GDM1 (cell line): ENCODE measurements at places on chromosomes 1 and 21.

DNA sequence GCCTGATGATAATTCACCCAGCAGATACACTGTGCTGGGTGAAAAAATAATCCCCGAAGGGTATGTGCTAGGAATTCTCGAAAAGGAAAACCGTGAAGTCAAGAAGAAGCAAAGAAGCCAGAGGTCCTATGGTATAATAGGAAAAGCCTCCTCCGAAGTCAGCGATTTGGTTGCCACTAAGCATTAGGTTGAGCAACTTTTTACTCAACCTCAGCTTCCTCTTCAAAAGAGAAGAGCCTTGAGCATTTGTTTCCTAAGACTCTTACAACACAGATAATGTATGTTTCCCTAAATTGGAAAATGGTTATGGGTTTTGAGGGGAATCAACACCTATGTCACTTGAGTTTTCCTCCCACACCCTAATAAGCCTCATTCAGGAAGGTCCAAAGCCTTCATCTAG lies 21.3 kb upstream of the MNDA start:
- DNase-seq: peak; percentile 24

DNA sequence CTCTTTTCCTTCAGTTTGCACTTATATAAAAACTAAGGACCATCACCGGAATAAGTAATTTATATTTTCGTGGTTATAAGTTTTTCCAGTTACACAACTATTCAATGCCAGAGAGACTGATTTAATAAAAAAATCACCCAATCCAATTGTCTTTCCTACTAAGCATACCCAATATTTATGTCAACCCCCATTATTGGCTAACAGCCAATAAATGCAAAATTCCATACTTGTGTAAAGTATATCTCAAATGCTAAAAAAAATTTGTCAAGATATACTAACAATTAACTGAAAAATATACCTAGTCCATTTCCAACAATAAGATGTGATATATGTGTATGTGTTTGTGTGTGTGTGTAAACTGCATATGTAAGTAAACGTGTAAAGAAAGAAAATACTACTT lies 117.4 kb downstream of the AGBL4 start:
- DNase-seq: no peak

- DNase-seq: no peak
Measured at GRCh38 chr1:223716302-223716862, 4.0 kb downstream of the CAPN2 start.

GRCh38 chr21:44005593-44005992 lies 6.5 kb upstream of the TRAPPC10 start:
- DNase-seq: no peak

GRCh38 chr1:156796340-156797097 lies 20.1 kb downstream of the SH2D2A start:
- no peak for DNase-seq

- no peak for DNase-seq
Measured at GRCh38 chr21:41744028-41744930, 22.6 kb downstream of the RIPK4 start.

GRCh38 chr1:203649551-203649998 lies 22.9 kb downstream of the ATP2B4 start:
- no peak for DNase-seq

DNA sequence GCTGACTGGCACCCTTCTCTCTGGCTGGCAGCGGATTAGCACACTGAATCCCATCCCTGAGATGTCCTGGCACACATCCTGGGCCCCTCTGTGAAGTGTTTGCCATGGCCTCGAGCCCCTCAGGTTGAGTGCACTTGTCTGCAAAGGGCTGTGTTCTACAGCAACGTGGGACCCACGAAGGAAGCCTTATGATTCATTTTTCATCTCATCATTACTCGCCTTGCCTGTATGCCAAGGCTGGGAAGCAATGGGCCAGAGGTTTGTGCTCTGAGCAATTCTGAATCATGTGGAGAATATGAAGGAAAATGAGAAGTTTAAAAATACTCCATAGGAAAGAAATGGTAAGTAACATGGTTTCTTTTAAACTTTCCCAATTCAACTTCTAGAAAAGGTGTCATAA lies 124.8 kb upstream of the LMO4 start:
- no peak for DNase-seq

DNA sequence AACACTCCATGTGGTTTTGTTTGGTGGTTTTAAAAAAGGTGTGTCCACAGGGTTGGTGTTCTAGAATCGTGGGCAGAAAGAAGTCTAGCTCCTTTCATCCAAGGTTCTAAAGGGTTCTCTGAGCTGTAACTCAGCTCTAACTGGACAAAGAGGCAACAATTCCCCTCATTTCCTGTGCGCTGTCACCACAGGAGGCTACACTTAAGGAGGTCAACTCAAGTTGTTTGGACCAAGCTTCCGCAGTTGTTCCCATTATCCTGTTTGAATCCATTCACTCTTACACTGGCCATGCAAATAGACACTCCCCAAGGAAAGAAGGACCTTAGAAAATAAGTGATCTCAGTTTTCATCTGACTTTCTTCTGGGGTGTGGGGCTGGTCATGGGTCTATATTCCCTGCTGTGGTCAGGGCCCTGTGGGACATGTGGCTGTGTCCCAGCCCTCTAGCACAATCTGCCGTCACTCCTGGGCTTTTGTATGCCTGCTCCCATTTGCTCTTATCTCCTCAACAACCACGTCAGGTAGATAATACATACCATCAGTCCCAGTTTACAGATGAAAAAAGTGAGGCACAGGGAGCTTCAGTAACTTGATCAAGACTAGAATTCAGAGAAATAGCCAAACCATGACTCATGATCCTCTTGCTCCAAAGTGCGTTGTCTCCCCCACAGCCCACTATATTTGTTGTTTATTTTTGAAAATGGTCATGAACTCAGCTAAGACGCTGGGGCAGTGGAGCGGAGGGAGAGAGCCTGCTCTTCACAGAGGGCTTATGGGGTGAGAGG lies 103.6 kb downstream of the RHOU start:
- no peak for DNase-seq

DNA sequence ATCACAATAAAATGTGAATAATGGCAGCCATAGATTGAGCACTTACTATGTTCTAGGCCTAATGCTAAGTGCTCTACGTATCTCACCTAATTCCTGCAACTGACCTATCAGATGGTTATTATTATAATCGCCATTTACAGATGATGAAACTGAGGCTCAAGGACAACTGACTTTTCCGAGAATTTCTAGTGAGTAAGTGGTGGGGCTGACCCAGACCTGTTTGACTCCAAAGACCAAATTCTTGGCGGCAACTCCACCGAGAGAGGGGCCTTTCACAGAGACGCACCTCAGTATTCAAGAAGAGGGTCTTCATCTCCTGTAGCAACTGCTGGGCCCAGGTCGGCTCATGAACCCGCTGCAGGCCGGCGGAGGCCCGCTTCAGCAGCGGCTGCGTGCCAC lies 573 bp downstream of the TMEM234 start:
- no peak for DNase-seq

GRCh38 chr1:24266998-24267397 lies 52.2 kb upstream of the GRHL3 start:
- no peak for DNase-seq

DNA sequence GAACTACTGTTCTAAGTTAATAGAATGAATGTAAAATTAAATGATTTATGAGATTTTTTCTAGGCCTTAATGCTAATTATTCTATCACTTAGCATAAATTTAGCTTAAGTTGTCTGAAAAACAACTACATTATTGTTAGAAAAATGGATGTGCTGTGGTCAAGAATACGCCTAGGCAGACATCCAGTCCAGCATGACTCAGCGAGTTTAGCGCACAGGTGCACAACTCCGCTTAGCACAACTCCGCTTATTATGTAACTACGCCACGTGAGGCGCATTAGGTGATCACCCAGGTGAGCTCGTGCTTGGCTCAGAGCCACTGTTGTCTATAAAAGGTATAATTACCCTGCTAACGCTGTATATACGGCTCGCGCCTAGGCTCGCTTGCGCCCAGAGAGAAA lies 1043.6 kb upstream of the ADGRL4 start:
- DNase-seq: no peak

DNA sequence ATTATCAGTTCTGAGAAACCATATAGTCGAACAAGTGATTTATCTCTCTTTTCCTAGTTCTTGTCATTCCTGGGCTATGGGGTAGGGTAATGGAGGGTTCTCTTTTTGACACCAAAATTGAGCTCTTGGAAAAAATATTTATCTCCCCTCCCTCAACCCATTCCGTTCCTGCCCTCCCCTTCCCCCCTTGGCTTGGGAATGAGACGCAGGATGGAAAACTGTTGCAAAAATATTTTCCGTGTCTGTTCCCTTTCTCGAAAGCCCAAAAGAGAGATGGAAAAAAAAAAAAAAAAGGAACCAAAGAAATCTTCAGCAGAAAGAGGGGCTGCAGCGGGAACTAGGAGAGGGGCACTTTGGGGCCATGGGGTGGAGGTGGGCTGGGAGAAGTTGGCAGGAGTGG lies 766 bp downstream of the ATP2B4 start:
- DNase-seq: no peak

DNA sequence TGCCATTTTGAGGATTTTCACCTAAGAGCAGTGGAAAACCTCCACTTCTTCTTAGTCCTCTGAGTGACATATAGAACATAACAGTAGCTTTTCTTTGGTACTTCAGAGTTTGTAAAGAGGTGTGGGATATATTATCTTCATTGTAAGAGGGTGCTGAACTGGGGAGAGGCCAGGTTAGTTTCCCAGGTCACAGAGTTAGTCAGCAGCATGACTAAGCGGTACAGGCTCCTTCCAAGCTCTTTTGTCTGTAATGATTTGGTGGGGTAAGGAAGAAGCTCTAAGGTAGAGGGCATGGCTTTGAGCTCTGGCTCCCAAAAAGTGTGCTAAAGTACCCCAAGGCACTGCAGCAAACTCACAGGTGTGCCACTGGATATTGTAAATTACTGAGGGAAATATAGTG lies 325.0 kb upstream of the PLXNA2 start:
- DNase-seq: no peak

DNA sequence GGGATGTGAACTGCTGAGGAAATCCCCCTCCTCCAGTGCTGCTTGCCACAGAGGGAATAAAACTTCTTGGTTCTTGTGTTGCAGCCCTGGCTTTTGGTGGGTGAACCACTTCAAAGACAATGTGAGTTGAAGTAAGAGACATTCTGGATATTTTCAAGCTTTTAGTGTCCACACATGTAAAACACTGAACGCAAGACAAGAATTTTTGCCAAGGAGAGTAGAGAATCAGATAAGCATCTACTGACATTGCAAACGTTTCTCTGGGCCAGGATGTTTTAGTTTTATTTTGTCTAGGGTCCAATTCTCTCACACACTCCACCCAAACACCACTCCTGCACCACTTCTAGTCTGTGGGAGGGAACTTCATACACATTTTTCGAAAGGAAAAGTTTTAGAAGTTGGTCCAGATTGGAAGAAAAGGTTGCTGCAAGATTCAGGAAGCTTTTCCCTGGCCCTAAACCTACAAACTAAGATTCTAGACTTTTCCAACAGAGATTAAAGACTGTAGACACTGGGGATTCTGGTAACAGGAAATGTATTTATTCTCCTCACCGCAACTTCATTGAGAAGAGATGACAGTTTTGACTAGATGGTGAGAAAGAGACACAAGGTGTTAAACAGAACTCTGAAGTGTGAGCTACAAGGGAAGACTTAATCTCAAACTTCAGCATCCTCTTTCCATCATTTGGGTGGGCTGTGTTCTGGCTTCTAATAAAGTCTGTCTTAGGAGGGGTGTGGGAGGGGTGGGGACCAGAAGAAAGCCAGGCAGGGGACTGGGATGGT lies 16.1 kb downstream of the FASLG start:
- no peak for DNase-seq

- DNase-seq: no peak
Measured at GRCh38 chr21:44965251-44966022, 25.6 kb downstream of the SLX9 start.

DNA sequence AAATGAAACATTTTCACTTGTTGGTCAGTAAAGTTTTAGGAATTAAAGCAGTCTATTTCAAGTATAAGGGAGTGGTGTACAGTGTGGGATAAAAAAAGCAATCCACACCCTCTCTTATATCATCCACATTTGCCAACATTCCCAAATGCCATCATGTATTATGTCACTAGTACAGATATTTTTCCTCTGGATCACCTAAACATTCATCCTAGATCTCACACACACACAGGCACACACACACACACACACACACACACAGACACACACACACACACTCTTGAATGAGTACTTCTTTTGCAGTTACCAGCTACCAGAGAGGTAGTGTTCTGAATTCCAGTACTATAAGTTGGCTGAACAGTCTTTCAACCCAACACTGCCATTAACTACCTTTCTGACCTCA lies 1369.1 kb upstream of the ADGRL4 start:
- no peak for DNase-seq

DNA sequence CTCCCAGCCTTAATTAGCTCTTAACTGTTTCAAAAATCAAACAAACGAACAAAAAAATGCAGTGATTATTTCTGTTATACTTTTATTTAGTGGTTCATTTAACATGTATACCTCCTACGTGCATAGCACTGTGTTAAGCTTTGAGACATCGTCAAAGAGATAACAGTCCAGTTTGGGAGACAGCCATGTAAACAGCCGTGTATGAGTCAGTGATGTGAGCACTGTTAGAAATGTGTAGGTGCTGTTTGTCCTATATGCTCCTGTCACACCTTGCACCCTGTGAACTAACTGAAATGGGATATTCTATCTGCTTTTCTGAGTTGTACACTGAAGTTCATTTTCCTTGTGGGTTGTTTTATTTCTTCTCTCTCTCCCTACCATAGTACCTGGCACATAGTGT lies 109.7 kb upstream of the CACYBP start:
- DNase-seq: no peak

DNA sequence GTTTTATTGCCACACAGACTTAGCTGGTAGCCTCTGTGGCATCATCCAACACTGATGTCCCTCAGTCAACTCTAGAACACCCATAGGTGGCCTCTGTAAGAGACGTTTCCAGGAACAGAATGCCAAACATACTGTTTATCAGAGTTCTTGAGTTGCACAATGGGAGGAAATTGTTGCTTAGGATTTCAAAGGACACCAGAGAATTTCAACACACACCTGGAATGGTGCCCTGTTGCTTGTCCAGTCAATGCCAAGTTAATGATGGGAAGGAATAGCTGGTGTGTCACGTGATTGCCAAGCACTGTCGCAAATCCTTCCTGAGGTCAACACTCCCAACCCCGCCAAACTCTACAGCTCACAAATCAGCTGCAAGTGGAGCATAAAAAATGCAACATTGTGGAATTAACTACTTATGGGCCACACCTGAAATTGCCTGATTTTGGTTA lies 28.6 kb upstream of the DUSP23 start:
- DNase-seq: no peak

GRCh38 chr1:219806642-219807041 lies 121.7 kb downstream of the SLC30A10 start:
- DNase-seq: no peak
